NCI-H510A treated with DMSO at 0.1 percent for 48 hours (cell line): ENCODE measurements at places on chromosomes 5 and 9.

GRCh38 chr5:73312146-73312871 lies 136.3 kb downstream of the FOXD1 start:
- DNase-seq = no peak

- no peak for DNase-seq
These were observed 34.3 kb downstream of the GPR107 start for GRCh38 chr9:130088051-130088450.

GRCh38 chr9:85971731-85972130 lies 30.8 kb downstream of the NAA35 start:
- no peak for DNase-seq

DNA sequence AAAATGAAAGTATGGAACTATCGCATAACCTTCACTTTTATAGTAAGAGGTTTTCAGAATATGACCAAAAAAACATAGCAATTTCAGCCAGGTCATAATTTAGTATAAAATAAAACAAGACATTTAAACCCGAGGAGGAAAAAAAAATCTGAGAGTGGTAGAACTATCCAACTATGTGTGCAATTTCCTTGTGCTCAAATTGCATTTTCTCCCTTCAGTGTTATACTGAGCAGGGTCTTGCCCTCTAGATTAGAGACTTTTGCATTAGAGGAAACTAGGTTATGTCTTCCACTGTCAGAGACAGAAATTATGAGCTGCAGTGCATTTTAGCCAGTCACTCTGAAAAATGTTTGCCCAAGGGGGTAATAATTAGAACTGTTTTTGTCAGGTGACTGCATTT lies 330.6 kb downstream of the NR2F1-AS1 start:
- DNase-seq = no peak

DNA sequence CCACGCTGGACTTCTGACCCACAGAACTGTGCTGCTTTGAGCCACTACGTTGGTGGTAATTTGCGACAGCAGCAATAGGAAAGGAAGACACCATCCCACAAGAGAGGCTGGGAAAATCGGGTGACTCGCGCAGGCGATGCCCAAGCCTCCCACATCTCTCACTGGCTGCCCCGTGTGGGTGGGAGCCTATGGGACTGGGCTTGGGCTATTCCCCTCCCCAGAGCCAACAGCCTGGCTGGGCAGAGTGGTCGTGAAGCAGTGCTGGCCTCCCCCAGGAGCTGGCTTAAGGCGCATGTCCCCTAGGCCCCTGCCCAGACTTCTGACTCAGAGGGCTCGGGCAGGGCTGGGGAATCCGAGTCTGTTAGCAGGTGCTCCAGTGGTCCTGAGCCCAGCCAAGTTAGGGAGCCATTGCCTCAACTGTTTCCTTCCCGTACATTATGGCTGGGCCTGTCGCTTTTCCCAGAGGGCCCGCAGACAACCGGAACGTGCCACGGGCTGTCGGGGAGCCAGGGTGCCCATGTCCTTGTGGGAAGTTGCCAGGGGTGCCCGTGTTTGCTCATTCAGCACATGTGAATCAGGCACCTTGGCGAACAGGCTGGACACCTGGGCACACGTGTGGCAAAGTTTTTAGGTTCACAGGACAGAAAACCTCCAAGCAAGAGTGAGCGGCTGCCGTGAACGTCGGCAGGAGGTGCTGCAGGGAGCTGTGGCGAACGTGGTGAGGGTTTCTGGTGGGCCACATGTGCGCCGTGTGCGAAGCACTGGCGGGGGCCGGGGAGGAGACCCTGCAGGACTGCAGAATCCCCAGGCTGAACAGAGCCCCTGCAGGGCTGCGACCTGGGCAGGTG lies 7.0 kb upstream of the RASGEF1C start:
- no peak for DNase-seq

- no peak for DNase-seq
These were observed 41.6 kb upstream of the ZNF300 start for GRCh38 chr5:150946351-150946905.

DNA sequence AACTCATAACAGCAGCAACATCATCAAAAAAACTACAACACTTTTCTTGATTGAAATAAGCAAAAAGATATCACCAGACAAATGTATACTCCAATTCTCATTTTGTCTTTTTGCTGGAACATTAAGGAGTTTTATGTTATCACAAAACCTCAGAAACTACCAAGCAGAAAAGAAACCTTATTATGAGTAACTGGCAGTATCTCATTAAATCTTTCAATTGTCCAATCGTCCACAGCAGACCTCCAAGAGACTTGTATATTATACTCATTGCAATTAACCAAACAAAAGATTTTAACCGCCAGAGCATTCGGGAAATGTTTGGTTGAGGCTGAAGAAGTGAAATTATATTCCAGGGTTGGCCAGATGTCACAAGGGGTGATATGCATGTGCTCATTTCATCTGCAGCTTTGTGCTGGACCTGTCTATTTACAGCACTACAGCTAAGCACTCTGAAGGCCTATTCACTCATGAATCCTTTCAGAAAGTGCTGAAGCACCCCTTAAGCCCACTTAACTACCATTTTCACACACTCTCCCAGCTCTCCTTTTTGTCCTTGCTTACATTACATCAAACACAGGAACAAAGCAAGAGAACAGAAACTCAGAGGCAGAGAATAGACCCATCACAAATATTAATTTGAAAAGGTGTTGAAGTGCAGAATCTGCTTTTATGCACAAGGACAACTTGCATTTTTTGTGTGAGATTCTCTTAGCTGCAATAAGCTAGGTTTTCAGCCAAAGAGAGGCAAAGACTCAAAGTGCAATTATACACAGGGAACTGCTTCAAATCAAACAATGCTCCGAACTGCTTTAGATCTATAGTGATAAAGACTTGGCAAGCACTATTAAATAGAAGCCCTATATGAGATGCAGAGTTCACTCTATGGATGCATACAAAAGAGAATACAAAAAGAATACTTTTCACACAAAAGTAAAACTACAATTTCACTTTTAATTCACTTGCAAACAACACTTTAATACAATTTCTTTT lies 150.4 kb upstream of the POU5F2 start:
- DNase-seq = peak; percentile 77

- DNase-seq = no peak
These were observed 318.0 kb downstream of the ADAMTS6 start for GRCh38 chr5:65163698-65164097.

GRCh38 chr5:149732324-149733128 lies 2.4 kb downstream of the PPARGC1B start:
- DNase-seq = no peak

DNA sequence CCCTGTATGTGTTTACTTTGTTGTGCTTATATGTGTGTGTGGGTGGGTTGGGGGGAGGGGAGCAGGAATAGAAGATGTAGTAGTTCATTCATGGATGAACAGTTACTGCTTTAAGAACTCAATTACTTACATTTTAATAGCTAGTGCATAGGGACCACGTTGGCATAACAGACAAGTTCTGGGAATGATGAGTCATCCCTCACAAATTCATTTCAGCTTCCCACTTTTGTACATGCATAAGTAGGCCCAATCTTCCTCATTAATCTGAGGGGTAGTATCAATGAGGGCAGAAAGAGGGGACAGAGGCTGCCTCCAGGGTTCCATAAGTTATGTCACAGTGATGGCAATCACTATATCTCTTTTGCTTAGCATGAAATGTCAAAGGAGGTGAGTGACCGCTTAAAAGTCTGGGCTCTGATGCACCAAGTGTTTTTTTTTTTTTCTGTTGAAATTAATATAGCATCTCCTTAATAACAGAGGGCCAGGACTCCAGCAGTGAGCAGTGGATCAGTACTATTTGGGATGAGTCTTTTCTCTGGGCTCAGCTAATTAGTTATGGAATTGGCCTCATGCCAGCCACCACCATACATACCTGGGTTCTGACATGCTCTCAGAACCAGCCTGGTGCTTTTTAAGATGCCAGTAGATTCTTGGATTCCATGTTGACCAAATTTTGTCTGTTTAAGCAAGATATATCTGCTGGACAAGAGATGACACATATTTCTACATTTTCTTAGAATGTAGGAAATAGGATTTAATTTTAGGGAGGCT lies 37.1 kb downstream of the PRDM6 start:
- DNase-seq = no peak

DNA sequence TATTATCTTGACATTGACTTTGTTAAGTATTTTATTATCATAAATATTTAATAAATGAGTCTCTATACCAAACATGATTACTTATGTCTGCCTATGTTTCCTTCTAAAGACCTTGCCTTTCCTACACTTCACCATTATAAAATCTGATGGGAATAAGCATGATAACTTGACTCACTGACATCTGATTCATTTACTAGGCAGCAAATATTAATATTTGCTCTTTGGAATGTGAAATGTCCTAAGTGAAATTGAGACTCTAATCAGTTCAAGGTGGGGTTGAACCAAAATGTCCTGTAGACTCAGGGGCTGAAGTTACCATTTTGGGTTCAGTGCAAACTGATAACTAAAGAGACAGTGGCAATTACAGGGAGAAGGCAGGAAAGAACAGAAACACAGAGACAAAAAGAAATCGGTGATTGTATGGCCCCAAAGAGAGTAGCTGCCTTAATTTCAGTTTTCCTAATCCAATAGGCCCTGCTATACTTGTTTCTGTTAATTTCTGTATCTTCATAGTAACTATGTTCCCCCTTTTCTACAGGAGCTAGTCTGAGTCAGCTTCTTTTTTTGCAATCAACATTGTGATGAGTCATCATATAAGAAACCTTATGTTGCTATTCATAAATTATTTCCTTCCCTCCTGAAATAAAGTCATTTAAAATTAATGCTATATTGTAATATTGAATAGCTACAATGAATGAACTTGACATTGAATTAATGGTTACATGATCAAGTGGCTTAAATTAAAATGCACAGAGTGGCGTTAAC lies 296.8 kb downstream of the PDE4D start:
- no peak for DNase-seq

DNA sequence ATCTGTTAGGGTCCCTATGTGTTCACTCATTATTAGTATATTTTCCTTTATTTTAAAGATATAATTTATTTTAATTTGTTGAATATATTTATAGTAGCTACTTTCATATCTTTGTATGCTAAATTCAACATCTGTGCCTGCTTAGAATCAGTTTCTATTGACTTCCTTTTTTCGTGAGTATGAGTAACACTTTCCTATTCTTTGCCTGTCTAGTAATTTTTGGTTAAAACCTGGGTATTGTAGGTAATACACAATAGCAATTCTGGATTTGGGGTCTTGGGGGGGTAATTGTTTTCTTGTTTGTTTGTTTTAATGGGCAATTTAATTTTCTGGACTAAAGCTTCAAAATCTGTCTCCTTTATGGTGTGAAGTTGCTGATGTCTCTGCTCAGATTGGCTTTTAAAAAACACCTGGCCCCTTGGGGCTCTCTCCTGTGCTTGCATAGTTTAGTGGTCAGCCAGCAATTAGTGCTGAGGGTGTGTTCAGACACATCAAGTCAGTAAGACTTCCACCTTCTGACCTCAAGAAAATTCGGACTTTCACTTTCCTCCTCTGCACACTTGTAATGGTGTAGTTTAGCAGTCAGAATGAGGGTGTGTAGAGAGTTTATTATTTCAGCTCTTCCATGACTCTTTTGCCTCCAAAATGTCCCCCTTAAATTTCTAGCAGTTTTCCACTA lies 124.4 kb upstream of the MAP1B start:
- DNase-seq = no peak

DNA sequence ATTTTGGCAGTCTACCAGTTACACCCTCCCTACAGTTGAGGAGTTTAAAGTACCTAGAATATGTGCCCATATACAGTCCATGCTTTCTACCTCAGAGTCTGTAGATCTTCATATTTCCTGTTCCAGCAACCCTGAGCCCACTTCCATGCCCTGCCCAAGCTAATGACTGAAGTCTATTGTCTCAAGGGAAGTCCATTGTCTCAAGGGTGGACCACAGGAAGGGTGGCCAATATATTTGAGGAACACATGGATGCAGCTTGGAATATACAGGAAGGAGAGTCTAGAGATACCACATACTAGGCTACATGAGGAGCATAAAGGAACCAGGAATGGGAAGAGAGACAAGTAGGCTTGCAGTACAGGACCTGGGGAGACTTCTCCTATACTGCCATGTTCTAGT lies 274.4 kb downstream of the FER start:
- no peak for DNase-seq

DNA sequence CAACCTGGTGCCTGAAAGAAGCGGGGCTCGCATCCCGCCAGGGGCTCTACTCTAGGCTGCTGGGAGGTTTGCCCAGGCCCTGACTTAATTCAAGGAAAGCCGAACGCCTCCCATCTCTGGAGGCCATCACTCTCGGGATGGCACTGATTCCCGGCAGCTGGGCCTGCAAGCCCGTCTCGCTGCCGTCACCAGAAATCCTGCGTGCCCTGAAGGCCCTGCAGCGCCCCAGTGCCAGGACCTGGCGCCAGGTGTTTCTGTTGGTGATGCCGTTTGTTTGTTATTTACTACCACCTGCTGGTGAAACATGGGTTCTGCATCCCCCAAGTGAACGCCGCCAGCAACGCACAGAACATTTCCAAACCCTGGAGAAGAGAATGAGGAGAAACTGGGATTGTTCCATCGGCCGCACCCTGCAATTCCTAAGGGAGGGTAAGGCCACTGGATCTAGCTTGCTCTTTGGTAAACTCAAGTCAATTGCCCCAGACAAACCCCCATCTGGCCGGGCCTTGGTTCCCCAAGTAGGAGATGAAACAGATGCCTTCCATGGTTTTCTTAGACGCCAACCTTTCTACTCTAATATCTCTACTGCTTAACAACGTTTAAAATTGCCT lies 77.9 kb downstream of the AK8 start:
- DNase-seq = peak; percentile 77

DNA sequence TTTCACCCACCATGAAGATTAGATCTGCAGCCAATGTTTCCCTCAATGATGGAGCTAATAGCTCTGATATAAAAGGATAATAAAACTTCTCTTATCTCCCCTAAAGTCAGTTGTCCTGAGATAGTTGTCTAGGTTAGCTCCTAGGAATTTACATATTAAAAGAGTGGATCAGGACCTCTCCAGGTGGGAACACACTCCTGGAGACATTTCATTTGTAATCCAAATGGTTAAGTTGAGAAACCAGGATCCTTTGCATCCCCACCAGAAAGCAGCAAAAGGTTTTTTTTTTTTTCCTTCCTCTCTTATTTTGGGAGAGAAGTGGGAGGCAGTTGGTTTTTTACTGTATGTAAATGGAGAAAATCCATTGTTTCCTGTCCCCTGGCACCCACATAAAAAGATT lies 182.5 kb upstream of the FBXL17 start:
- DNase-seq = no peak

DNA sequence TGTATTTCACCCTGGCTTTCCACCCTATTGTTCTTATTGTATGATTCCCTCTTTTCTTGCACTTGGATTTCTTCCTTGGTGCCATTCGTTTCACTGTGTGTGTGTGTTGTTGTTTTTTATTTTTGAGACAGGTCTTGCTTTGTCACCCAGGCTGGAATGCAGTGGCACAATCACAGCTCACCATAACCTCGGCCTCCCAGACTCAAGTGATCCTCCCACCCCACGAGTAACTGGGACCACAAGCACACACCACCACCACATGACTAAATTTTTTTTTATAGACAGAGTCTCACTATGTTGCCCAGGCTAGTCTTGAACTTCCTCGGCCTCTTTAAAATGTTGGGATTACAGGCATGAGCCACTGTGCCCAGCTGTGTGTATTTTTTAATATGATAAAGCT lies 72.0 kb downstream of the MLLT3 start:
- DNase-seq = no peak

GRCh38 chr9:21023861-21024260 lies 7.6 kb downstream of the HACD4 start:
- DNase-seq = no peak

GRCh38 chr5:76084496-76085242 lies 1.5 kb downstream of the SV2C start:
- peak; percentile 0 for DNase-seq
